ENCODE measurements at places on chromosomes 3 and 15.
A peak's percentile ranks its signal among the peaks of the same experiment; 100 is the strongest.

GRCh38 chr3:14253707-14254382, 75.2 kb downstream of the LSM3 start:
- DNase-seq = no peak

GRCh38 chr15:101406526-101407195, 82.8 kb downstream of the PCSK6 start:
- DNase-seq = no peak

- no peak for DNase-seq
Measured at GRCh38 chr3:41522612-41523011, 323.3 kb downstream of the CTNNB1 start.

- peak; percentile 41 for DNase-seq
Measured at GRCh38 chr3:56823421-56823926, 21.7 kb upstream of the ARHGEF3 start.

GRCh38 chr3:155560135-155560534, 184.7 kb downstream of the PLCH1 start:
- no peak for DNase-seq

DNA sequence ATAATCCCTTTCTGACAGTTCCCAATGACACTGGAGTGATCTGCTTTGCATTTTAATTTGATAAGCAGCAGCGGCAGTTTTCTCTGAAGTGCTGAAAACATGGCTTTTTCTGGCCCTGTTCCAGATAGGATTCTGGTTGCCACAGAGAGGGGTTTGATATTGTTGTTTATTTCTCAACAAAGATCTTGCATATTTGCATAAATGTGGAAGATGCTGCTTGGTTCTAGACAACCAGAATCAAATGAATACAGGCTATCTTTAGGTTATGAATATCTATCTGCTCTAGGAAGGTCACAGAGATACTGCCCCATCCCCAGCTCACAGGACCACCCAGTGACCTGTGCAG, 137.1 kb downstream of the ZNF609 start:
- DNase-seq = no peak

- DNase-seq = no peak
Measured at GRCh38 chr3:27637346-27637995, 84.7 kb downstream of the EOMES start.

DNA sequence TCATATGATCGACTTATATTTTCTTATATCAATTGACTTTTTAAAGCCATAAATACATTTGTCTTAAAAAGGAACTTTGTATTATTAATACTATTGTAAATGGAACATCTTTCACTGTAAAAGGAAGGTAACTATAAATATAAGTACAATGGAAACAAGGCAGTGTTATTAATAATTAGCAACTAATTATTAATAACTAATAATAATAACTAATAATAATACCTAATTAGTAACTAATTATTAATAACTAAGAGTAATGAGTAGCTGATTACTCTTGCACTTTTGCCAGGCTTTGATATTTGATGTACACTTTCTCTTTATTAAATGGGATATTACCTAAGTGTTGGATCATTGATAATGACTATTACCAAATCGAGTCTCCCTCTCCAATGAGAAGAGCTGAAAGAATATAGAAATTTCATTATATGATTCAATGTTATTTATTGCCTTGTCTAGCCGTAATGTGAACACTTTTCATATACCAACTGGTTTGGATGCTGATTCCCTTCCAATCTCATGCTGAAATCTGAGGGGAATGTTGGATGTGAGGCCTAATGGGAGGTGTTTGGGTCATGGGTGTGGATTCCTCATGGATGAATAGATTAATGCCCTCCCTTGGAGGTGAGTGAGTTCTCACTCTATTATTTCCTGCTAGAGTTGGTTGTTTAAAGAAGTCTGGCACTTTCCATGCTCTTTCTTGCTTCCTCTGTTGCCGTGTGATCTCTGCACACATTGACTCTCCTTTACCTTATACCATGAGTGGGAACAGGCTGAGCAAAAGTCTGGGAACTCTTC, 202.1 kb upstream of the ZBTB20 start:
- DNase-seq = no peak

DNA sequence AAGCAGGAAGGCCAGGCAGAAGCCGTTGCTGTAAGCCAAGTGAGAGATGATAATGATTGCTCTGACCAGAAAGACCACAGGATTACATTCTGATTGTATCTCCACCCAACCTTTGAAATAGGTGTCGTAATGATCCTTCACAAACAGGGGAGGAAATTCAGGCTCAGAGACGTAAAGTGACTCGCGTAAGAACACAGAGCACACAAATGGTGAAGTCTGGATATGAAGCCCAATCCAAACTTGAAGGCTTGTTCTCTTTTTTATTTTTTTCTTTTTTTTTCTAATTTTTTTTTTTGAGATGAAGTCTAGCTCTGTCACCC, 25.3 kb upstream of the PIAS1 start:
- DNase-seq = no peak

DNA sequence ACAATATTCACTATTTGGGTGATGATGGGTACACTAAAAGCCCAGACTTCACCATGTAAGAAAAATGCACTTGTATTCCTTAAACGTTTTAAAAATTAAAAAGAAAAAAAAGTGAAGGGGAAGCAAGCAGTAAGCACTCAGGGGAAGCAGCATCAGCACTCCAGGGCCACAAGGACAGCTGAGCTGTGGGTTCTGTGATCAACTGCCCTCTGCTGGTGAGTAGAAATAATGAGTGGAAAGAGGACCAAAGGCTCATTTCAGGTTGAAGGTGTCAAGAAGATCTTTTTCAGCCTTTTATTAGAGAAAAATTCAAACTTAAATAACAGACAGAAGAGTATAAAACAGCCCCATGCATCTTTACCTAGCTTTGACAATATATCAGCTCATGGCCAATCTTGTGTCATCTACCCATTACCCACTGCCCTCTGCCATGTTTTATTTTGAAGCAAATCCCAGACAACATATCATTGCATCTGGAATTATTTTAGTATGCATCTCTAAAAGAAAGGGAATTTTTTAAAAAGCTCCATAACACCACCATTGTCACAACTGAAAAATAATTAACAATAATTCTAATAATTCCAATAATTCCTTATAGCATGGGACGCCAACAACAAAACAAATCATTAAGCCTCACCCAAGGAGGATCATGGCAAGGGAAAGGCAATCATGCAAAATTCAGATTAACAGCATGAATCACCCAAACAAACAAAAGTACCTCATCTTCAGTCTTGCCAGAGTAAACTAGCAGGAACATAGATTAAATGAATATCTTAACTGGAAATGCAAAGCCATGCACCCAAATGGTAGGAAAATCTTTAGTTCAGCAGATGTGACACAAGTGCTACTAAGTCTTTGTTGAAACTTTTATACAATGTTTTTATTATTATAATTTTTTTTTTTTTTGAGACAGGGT, 42.5 kb downstream of the TAMM41 start:
- DNase-seq = peak; percentile 56

DNA sequence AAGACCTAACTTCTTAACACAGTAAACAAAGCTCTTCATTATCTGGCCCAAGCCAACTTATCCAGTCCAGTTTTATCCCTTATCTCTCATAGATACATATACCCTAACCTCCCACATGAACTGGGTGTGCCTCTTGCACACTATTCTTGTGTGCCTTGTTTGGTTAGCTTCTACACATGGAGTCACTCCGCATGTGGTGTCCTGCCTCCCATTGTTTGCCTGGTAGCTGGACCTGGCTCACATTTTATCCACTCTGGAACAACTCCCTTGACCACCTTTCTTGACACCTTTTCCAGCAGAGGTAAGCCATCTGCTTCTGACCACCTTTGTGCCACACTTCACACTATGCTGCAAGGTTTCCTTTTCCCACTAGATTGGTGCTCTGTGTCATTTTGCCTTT, 15.2 kb downstream of the TIPARP start:
- DNase-seq = no peak

DNA sequence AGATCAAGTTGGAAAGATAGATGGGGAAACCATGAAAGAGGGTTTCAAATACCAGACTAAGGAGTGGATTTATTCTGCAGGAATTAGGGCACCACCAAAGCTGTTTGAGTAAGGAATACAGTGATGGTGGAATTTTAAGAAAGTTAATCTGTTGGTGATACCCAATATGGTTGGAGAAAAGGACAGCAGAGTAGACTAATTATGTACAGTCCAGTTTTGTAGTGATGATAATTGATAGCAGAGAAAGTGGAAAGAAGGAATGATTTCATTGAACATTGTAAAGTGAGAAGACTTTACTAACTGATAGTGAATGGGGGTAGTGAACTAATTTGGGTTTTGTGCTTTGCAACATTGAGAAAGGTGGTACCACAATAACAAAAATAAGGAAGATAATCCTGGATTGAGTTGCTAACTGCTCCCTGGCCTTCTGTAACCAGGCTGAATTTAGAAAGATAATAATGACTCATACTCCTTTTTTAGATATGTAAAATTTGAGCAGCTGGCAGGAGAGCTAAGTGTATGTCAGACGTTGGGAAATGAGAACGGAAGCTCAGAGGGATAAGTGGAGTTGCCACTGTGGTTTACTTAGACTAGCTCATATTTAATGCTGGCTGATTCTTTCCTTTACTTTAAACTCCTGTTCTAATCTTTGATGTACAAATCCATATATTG, 16.9 kb downstream of the TCAIM start:
- DNase-seq = peak; percentile 73

DNA sequence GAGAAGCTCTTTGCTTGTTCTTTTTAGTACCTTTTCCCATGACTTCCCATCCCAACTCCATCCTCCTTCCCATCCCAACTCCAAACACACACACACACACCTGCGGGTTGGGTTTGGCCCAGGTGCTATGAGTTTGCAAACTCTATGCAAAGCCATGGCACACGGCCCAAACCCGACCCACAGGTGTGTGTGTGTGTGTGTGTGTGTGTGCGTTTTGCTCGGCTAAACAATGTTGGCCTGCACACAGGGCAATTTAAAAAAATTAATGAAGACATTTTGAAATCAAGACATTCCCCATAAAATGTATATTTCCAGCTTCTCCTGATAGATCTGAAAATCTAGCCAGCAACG, 103.7 kb upstream of the TLE3 start:
- DNase-seq = no peak

DNA sequence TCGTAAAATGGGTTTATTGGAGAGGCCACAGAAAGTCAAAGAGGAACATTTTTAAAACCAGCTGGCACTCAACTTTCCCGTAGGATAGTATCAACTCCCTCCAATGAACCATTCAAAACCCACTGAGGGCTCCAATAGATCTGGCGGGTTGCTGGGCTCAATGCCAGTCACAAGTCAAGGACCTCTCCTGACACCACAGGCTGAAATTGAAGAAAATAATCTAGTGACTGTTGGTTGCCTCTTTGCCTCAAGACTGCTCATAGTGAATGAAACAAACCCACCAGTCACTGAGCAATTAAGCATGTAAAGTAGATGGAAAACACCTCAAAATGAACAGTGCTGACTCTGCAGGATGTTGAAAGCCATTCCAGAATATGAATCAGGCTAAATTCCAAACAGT, 500.6 kb upstream of the AGTR1 start:
- DNase-seq = no peak

- DNase-seq = no peak
Measured at GRCh38 chr3:14564741-14565140, 24.6 kb upstream of the GRIP2 start.

GRCh38 chr15:99916668-99917223, 183.5 kb upstream of the LYSMD4 start:
- no peak for DNase-seq

- no peak for DNase-seq
Measured at GRCh38 chr3:64884536-64884935, 196.7 kb upstream of the ADAMTS9 start.

Measured in A172 (cell line).